Central memory CD4-positive, alpha-beta T cell (primary cell): ENCODE measurements at places on chromosomes 11 and 22.

DNA sequence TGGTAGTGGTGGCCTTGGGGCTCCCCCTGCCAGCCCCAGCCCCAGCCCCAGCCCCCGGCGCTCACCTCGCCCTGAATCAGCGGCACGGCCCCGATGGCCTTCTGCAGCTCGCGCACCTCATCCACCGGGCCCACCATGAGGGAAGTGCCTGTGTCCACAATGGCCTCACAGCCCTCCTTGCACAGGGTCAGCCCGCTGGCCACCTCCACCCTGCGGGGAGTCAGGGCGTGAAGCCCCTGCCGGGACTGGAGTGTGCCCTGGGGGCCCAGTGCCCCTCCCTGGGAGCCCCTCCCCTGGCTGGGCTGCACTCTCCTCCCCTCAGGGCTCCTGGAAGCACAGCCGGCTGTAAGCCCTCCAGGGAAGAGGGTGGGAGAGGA, 3.5 kb upstream of the IFITM10 start:
- DNase-seq, result no peak

GRCh38 chr11:22341588-22341931, 3.4 kb downstream of the SLC17A6 start:
- no peak for DNase-seq

GRCh38 chr11:398826-399225, 4.8 kb downstream of the PKP3 start:
- DNase-seq, result no peak

DNA sequence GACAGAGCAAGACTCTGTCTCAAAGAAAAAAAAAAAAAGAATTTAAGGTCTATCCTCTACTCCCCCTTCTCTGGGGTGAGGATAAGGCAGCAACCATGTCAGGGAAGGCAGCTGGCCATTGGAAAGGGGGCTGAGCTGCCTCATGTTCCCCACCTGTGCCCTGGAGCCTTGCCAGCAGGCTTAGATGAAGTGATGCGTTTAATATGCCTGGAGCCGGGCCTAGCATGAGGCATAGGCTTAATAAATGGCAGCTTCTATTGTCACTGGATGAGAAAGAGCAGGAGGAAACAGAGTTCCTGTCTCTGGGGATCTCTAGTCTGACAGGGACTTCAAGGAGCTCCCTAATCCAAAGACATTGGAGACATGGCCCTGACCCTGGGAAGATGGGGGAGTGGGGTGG, 3.2 kb upstream of the KCNE3 start:
- no peak for DNase-seq

DNA sequence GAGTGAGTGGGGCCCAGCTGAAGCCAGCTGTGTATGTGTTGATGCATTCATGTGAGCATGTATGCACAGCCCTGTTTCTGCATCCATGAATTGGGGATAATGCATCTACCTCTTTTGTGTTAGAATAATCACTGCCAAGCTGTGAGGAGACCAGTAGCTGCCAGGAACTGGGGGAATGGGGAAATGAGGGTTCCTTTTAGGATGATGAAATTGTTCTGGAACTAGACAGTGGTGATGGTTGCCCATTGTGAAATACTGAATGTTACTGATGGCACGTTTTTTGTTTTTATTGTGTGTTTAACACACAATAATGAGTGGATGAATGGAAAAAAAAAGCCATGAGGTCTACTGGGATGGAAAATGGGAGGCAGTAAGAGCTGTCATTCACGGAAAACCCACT, 45.3 kb upstream of the WNT11 start:
- DNase-seq, result no peak

- no peak for DNase-seq
Observed at GRCh38 chr11:66470015-66470414, 3.3 kb downstream of the PELI3 start.
